SK-N-MC (cell line): ENCODE measurements at places on chromosomes 7 and 10.

- no peak for DNase-seq
These were observed 1.8 kb downstream of the MUC3A start for GRCh38 chr7:100951172-100951571.

- DNase-seq: no peak
These were observed 972.2 kb upstream of the MBL2 start for GRCh38 chr10:53744746-53745145.

GRCh38 chr7:99079104-99079503 is 64.8 kb downstream of the SMURF1 start:
- DNase-seq: no peak

DNA sequence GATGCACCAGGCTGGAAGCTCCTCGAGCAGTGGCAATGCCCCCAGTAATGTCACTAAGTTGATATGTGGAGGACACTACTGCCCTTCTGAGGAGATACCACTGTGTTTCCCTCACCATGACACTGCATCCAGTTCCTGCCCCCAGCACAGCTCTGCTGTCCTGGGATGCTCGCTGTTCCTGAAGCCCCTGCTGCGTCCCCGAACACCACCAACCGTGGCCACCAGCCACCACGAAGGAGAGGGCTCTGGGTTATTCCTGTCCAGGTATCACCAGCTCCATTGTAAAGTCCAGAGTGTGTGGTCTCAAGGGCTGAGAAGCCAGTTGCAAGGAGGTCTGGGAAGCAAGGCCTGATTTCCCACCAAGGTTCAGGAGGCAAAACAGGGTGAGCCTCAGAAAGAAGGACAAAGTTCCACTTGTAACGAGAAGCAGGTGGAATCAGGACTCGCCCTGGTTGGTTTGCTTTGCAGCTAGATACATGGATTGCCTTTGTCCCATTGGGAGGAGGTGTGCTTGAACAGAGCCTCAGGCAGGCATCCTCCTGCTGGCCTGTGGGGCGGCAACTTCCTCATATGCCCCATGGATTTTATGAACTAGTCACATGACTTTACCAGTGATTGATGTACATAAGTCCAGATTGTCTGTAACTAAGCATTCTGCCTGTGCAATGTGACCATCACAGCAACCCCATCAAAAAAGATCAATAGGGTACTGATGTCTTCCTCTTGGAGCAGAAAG is 427.0 kb upstream of the VSTM2A start:
- DNase-seq: no peak

DNA sequence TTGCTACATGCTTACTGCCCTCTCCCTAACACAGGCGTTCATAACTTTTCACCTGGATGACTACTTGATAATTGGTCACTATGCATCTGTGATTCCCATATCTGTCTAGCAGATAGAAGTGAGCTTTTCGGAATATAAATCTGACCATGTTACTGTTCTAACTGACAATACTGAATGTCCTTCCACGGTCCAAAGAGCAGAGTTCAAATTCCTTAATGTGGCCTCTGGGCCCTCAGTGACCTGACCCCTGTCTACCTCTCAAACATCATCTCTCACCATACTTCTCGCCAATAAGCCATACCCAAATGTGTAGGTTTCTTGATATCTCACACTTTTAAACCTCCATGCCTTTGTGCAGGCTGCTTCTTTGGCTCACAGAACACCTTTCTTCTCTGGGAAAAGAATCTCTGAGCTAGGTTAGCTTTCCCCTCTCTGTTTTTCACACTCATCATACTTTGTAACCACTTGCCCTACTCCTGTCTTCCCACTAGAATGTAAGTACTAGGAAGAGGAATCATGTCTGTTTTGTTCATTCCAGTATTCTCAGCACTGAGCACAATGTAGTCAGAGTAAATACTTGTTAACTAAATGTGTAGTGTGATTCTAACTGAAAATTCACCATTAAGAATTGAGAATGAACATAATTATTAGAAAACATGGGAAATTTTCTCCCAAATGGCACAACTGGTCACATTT is 39.2 kb upstream of the LRRC17 start:
- no peak for DNase-seq

DNA sequence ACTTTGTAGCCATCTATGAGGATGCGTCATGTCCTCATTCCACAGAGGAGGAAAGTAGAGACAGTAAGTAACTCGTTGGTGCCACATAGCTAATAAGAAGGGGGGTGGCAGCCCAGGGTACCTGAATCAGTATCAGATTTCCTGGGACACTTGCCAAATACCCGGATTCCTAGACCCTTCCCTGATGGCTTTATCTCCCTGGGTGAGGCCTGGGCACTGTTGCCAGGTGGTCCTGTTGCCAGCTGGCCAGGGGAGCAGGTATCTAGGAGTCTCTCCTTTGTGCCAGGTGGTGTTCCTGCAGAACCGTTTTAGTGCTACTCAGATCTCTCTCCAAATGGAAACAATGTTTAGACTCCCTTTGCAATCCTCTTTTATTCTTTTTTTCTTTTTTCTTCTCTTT is 12.7 kb downstream of the SLC29A3 start:
- no peak for DNase-seq

GRCh38 chr7:89771003-89771636 is 383.1 kb upstream of the STEAP1 start:
- DNase-seq: no peak

- DNase-seq: no peak
These were observed 25.6 kb upstream of the CACNA2D1 start for GRCh38 chr7:82469207-82469606.

DNA sequence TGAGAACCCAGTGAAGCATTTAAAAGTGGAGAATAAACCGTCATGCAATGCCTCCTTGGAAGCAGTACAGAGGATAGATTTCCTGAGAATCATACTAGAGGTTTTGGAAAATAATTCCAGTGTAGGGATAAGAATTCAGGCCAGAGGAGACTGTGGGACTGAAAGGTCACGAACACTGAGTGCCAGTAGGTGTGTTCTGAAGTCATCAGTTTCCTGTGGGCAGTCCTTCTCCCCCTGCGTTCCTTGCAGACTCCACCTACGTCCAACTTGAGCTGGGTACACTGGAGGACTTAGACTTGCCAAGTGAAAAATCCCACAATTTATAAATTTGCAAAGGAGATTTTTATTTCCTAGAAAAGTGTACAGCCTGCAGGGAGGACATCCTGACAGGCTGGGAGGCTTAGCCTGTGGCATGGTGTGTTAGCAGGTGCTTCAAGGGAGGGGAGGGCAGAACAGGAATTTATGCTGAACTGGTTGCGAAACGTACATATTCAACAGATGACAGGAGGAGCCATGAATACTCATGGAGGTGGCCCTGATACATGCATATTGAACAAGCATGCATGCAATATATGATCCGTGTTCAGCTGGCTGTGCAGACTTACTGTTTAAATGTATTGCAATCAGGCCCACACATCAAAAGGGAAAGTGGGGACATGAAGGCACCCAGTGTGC is 72.9 kb upstream of the POM121L12 start:
- DNase-seq: no peak

GRCh38 chr7:98922392-98923187 is 44.3 kb downstream of the TRRAP start:
- no peak for DNase-seq

- no peak for DNase-seq
These were observed 127.1 kb downstream of the GLRX3 start for GRCh38 chr10:130263289-130263688.

- no peak for DNase-seq
These were observed 25.8 kb downstream of the NHLRC2 start for GRCh38 chr10:113880236-113880635.

GRCh38 chr10:101219139-101219945 is 9.9 kb downstream of the LBX1 start:
- no peak for DNase-seq

- no peak for DNase-seq
These were observed 218.2 kb downstream of the CCDC3 start for GRCh38 chr10:12783293-12783692.

- DNase-seq: no peak
These were observed 4.5 kb downstream of the BBIP1 start for GRCh38 chr10:110914431-110914830.

GRCh38 chr10:57925045-57925444 is 342.6 kb downstream of the IPMK start:
- no peak for DNase-seq

- no peak for DNase-seq
These were observed 1227.8 kb upstream of the SORCS1 start for GRCh38 chr10:108392286-108392685.

- DNase-seq: no peak
These were observed 137.4 kb downstream of the LHPP start for GRCh38 chr10:124598773-124599587.

DNA sequence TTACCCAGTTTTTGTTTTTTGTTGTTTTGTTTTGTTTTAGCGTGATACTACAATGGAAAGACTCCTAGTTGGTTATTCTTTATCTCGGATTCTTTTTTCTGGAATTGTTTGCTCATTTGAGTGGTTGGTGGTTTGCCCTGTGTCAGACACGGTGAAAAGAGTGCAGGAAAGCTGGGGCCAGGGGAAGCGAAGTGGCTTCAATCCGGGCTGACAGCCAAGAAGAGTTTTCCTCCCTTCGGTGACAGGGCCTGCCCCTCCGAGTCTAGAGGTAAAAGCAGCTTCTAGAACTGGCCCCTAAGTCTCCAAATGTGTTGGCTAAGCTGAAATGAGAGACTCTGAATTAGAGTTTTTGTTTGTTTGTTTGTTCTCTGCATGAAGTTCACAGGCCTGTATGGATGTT is 5.7 kb upstream of the AP5Z1 start:
- DNase-seq: no peak

GRCh38 chr10:128150045-128150493 is 23.8 kb upstream of the MKI67 start:
- no peak for DNase-seq

DNA sequence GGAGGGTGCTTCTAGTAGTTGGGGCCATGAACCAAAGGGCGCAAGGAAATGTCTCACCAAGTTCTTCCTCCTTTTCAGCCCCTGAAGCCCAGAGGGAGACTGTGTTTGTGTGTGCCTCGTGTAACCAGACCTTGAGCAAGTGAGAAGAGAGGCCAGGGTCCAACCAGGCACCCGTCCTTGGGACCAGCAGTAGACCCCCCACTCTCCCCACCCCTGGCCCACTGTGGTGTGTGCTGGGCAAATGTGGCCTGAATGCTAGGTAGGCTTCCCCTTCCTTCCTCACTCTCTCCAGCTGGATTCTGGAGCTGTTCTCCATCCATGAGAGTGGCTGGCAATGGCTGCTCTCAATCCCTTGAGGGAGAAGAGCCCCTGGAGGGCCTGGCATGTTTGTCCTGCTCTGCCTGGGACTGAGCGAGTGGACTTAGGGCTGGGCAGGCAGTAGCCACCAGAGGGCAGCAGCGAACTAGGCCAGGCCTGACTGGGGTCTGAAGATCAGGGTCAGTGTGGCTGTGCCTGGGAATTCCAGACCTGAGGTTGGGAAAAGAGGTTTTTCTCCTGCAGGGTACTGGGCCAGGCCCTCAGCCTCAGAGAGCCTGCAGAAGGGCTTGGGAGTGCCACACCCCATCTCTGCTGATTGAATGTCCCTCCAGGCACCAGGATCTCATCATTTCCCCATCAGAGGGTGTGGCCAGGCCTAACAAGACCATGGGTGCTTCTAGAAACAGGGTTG is 12.5 kb downstream of the SFRP5 start:
- DNase-seq: no peak

DNA sequence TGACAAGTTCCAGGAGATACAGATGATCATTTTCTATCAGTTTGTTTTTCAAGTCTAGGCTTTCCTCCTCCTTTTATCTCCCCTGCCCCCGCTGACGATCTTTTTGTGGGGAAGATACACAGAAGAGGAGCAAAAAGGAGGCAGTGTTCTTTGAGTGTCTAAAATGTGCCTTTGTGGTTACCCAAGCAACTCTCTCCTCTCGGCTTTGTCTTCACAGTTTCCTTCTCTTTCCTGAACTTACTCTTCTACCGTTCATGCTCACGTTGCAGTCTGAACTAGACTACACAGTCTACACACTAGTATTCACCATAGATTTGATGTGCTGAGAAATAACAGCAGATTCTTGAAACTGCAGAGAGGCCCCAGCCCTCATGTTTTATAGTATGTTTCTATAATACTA is 23.6 kb downstream of the CEP41 start:
- DNase-seq: no peak

GRCh38 chr7:44313016-44313415 is 12.4 kb downstream of the CAMK2B start:
- no peak for DNase-seq

DNA sequence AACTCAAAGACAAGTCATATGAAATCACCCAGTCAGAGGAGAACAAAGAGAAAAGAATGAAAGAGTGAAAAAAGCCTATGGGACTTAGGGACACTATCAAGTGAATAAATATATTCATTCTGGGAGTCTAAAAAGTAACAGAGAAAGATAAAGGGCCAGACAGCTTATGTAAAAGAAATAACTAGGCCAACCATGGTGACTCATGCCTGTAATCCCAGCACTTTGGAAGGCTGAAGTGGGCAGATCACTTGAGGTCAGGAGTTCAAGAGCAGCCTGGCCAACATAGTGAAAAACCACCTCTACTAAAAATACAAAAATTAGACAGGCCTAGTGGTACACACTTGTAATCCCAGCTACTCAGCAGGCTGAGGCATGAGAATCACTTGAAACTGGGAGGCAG is 154.7 kb upstream of the TMEM106B start:
- no peak for DNase-seq

DNA sequence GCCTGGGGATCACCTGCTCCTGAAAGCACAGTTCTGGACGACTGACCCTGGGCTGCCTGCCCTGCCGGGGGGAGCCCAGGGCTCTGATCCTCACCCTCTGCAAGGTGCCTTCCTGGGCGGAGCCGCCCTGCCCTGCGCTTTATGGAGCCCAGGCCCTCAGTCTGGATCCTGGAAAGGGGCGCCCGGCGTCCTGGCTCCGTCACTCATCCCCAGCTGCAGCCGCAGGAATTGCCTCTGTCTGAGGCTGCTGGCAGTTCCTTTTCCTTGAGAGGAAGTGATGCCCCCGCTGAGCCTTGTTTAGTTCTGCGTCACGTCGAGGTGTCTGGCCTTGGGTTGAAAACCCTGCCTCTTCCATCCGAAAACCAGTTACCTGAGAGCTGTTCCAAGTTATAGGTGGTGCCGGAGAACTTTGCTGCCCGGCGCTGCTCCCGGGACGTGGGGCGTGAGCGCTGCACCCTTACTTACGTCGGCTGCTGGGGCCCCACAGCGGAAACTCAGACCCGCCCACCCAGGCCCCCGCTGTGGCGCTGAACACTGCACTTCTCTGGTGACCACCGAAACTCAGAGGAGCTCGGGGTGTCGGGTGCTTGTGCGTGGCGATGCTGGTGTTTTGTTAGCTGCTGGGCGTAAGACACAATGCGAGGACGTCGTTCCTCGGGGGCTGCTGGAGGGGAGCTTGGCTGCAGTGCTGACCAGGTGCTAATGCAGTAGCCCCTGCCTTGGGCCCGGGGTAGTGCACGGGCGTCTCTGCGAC is 5.4 kb downstream of the MAFK start:
- no peak for DNase-seq

DNA sequence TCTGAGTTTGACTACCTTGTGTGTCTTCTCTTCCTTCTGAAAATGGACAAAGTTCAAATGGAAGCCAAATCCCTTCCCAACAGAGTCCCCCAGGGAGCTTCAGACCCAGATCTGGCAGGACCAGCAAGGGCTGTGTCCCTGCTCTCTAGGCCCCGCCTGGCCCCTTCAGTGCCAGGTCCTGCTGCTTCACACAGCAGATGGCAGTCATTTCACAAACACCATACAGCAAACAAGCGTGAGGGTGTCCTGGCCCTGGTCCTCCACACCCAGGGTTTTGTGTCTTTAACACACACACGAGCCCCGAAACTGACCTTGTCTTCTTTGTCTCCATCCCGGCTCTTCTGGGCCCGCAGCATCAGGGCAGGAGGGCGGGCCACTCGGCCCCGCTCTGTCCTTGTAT is 145.0 kb downstream of the TCERG1L start:
- DNase-seq: no peak

- DNase-seq: peak; percentile 22
These were observed 45.7 kb upstream of the RBM33 start for GRCh38 chr7:155598810-155599210.
